ENCODE measurements at places on chromosomes 7 and 10.

- no peak for DNase-seq
Observed at GRCh38 chr10:130224228-130224627, 88.0 kb downstream of the GLRX3 start.

DNA sequence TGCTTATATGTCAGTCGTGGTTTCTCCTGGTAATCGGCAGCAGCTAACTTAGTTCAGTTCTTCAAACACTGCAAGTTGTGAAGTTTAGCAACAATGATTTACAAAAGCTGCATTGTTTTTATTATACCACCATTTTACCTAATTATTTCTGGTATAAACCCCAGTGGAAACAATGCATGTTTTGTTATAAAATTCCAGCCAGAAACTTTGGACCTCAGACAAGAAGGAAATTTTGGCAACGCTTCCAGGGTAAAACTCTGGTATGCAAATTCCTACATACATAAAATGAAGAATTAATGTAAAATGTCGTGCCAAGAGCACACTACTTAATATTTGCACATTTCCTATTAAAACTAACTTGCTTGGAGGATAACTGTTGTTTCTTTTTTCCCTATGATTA is 277.4 kb upstream of the LYZL1 start:
- no peak for DNase-seq

DNA sequence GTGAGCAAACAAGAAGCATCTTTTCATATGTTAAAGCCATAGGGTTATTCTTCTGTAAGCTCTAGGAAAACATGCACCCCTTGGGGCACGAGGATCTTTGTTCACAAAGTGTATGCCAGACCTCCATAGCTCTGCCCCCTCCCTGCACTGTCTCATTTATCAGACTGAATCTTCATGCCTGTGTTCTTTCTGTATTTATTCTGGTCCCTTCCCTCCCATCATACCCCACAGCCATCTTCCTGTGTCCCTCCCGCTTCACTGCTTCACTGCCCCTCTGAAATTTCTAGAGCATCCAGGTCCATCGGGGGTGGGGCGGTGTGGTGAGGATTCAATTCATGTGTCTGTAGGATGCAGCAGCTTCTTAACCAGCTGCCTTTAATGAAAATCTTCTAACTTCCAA is 7.5 kb downstream of the EPHB6 start:
- DNase-seq: no peak

DNA sequence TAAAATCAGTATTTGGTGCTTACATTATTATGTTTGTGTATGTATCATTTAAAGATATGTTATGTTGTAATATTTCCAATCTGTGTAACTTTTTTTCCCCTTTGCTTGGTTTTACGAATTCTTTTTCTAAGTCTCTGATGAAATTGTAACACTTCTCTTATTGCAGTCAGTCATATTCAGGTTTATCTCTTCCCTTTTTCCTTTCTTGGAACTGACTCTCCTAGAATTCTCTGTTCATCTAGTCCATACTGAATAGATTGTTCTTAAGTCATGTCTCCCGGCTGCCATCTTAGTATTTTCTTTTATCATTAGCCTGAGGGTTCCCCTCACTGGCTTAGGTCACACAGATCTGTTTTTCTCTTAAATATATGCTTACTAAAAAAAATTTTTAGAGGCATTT is 44.6 kb downstream of the PHTF2 start:
- DNase-seq: no peak

GRCh38 chr10:129887986-129888783 is 75.9 kb downstream of the EBF3 start:
- DNase-seq: no peak

DNA sequence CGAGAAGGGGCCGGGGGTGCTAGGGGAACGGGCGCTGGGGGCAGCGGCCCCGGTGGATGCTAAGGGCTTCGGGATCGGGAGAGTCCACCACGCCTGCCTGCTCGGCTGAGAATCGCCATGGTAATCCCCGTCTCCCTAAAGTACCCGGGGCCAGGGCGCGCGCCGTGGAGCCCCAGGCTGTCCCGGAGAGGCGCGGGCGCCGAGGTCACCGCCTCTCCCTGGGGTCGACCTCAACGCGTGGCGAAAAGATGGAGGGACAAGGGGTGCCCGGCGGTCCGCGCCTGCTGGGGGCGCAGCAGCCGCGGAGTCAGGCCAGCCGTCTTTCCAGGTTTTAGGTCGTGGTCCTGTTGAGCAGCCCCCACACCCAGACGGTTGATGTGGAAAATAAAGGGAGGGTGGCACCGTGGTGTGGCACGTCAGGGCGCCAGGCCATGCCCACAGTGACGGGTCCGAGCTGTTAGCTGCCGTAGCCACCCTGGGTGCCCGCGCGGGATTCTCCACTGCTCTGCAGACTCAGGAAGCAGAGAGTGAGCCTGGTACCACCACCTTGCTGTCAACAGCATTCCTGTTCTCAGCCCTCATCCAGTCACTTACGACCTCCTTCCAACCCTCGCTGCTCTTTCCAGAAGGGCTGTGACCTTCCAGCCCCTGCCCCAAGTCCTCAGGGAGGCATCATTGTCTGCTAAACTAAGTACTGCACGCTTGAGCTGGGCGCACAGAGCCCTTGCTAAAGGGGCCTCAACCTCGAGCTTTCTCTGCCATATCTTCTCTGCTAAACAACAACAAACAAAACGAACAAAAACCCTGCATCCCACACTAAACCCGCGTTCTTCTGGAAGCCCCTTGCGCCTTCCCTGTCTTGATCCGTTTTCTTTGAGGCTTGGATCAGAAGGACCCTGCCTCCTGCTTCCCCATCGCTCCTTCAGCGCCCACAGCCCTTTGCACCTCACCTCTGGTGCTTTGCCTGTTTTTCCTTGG is 666 bp downstream of the SMKR1 start:
- no peak for DNase-seq

DNA sequence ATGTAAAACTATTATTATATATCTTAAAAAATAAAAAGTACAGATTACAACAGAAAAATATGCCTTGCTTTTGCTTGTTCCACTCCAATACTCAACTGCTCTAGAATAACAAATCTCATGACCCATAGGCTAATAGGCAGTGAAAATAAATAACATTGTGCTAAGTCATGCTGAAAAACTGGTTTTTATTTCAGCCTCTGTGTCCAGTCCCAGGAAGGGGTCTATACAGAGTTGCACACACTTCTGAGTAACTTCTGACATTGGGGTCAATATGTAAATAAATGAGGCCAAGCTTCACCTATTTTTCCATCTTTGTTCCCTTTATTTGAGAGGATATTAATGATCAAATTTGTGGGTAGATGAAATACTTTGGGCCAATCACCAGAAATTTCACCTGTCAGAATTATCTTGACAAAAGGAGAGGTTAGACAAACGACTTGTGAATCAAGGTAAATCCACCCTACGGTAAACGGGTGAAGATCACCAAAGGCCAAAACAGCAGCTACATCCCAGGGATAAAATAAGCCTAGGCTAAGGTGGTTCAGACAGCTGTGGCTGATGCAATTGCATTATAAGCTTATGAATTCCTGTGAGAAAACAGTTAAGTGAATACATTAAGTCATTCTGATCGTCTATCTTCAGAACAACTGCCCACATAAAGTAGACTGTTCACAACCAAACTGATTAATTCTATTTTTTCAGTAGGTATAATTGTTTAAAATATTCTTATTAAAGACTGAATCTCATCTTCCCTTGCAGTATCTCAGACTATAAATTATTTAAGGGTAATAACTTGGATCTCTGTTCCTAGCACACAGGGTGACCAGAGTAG is 87.5 kb downstream of the UBE2H start:
- DNase-seq: no peak

- DNase-seq: no peak
Observed at GRCh38 chr10:119505588-119506315, 36.8 kb downstream of the RGS10 start.

DNA sequence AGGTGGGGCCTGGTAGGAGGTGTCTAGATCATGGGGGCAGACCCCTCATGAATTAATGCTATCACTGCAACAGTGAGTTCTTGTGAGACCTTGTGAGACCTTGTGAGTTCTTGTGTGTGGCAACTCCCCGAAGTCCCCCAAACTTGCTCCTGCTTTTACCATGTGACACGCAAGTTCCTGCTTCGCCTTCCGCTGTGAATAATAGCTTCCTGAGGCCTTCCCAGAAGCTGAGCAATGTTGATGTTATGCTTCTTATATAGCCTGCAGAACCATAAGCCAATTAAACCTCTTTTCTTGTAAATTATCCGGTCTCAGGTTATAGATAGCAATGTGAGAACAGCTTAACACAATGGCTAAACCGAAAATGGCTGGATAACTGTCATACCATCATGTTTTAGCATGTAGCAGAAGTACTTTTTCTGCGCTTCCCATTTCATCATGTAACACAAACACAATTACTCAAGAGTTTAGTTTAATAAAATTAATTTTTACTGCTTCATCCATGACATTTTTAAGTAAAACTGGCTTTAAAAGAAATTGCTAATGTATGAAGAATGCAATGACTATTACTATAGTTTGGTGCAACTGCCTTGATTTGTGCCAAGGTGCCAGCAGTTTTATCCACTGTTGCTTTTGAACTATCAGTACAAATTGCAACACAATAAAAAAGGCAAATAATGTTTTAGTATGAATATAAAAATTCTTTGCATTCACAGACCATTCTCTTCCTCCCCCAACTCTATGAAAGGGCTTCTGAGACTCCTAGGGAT is 87.7 kb upstream of the TMEM168 start:
- DNase-seq: no peak

GRCh38 chr7:69269806-69270205 is 328.5 kb upstream of the AUTS2 start:
- DNase-seq: no peak

GRCh38 chr7:94571816-94572215 is 62.2 kb downstream of the CASD1 start:
- DNase-seq: no peak

DNA sequence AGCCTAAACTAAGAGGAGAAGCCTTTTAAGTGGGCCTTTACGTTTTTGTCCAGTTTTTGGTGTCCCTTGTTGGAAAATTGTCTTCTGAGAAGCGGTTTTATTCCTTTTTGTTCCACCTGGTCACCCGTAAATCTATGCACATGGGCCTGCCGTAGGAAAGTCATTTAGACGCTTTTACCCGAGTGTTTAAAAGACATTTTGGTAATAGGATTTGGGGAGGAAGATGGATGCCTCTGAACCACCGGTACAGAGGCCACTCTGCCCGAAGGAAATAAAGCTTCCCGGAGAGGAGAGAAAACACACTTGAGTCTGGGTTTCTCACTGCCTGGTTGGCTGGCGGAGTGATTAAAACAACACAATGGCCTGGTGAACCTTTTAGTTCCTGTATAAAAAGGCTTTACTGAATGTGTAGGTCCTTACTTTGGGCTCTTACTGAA is 760 bp downstream of the THNSL1 start:
- DNase-seq: no peak

- no peak for DNase-seq
Observed at GRCh38 chr7:37411444-37412034, 37.1 kb downstream of the ELMO1 start.

GRCh38 chr7:128878226-128879105 is 15.8 kb downstream of the ATP6V1F start:
- no peak for DNase-seq

GRCh38 chr7:1169409-1170368 is 9.7 kb upstream of the ZFAND2A start:
- no peak for DNase-seq

DNA sequence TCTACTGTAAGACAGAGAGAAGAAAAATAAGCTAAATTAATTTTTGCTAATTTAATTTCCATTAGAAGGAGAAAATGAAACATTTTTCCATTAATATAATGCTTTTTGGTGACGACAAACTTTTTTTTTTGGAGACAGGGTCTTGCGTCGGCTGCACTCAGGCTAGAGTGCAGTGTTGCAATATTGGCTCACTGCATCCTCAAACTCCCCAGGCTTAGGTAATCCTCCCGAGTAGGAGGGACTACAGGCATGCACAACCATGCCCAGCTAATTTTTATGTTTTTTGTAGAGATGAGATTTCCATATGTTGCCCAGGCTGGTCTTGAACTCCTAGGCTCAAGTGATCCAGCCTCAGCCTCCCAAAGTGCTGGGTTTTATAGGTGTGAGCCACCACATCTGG is 229.8 kb upstream of the LRRN3 start:
- no peak for DNase-seq
